Stimulated activated CD8-positive, alpha-beta memory T cell treated with anti-CD3 and anti-CD28 coated beads, Interleukin-4, amount 100 ng/mL, for 1 hour (primary cell): ENCODE measurements at places on chromosomes 6 and 20.

DNA sequence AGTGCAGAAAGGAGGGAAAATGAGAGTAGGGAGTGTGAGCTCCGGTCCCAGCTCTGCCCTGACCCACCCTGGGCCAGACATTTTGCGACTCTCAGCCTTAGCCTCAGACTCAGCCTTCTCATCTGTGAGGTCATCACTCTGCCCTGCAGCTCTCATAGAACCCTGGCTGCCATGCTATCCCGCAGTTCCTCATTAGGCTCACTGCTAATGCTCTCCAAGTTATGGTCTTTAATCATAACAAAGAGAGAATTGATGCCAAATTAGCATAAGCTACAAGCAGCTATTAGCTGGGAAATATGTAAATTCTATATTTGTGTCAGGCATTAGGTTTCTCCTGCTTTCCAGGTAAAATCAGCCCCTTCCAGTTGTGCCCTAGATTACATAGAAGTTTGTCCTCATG is 46.5 kb upstream of the MLN start:
- no peak for DNase-seq

DNA sequence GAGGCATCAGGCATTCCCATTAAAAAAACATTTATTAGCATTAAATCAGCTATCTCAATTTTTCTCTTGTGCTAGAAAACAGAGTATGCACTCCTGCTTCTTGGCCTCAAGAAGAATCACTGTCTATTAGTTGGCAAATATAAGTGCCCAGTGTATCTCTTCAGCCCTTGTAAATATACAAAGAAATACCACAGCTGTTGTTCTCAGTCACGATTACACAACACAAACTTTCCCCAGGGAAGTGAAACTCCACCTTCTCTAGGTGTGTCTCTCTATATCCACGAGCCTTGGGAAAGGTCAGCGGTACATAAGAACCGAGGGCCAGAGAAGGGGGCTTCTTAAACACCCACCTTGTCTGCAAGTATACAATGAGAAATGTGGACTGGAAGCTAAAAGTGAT is 194.7 kb downstream of the PKHD1 start:
- DNase-seq: no peak

DNA sequence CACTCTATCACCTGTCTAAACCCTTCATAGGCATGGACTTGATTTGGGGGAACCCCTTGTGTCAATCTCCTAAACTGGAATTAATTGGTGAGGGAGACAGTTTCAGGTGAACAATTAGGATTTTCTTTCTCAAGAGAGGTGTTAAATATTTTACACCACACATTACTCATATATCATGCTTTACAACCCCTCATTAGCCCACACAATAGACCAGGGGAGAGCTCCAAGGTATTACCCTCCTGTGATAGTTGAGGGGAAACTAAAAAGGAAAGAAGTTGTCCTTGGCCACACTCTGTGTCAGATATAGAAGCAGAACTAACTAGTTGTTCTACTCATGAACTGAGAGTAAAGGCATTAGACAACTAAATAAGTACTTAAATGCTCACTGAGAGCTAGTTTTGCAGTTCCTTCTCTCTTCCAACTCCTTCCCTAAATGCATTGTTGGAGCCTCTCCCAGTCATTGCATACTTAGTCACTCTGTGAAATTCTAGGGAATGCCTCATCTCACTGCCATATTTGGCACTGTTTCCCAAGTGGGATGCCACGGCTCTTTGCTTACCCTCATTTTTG is 183.7 kb upstream of the CEP162 start:
- no peak for DNase-seq

GRCh38 chr6:13474787-13475186 is 12.6 kb downstream of the GFOD1 start:
- DNase-seq: no peak

DNA sequence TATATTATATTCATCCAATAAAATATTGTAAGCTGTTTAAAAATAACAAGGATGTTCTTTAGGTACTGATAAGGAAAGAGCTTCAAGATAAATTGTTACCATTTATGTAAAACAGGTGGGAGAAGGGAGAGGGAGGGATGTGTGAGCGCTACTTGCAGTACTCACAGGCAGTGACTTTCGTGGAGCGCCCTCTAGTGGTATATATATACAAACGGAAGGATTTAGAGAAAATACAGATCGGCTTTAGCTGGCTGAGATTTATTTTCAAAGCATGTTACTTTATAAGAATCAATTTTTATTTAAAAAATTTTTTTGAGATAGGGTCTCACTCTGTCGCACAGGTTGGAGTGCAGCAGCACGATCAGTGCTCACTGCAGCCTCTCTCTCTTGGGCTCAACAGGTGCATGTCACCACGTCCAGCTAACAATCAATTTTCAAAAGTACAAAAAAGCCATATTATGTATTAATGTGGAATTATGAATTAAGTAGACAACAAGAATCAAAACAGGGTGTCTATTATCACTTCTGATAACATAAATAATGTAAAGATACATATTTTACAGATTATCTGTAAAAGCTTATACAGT is 3.3 kb upstream of the MOG start:
- DNase-seq: peak; percentile 17

DNA sequence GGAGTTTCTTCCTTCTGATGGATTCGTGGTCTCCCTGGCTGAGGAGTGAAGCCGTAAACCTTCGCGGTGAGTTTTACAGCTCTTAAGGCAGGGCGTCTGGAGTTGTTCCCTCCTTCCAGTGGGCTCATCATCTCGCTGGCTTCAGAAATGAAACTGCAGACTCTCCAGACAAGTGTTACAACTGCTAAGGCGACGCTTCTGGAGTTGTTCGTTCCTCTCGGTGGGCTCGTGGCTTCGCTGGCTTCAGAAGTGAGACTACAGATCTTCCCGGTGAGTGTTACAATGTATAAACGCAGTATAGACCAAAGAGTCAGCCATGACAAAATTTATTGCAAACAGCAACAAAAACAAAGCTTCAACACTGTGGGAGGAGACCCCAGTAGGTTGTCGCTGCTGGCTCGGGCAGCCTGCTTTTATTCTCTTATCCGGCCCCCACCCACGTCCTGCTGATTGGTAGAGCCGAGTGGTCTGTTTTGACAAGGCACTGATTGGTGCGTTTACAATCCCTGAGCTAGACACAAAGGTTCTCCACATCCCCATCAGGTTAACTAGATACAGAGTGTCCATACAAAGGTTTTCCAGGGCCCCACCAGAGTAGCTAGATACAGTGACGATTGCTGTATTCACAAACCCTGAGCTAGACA is 113.2 kb downstream of the GPX5 start:
- no peak for DNase-seq

DNA sequence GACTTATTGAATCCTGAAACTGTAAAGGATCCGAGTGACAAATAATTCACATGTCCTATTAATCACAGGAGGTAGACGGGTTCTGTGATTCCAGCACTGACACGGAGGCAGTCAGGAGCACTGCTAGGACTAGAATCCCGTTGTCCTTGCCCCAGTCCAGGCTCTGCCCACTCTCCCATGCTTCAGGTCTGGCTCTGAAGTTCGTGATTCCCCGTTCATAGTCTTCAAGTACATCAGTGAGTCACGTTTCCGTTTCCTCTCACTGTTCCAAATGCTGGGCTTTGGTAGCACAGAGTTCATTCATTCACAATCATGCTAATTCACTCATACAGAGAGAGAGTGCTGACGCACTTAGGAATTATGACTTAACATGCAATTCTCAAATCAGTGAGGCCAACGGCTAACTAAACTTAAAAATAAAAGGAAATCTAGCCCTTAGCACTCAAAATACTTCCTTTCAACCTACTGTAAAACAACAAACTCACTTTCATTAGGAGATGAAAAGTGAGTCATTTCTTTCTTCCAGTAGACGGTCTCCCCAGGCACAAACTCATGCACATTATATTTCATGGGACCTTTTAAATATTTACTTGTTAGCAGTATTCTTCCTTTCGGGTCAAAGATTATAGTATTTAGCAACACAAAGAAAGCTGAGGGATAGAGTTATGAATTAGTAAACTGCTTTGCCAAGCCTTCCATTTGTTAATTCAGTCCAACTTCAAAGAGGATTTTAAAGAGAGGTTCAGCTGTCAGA is 94.0 kb upstream of the NHSL1 start:
- no peak for DNase-seq

- DNase-seq: no peak
These were observed 9.4 kb downstream of the CTNNBL1 start for GRCh38 chr20:37703035-37703845.

DNA sequence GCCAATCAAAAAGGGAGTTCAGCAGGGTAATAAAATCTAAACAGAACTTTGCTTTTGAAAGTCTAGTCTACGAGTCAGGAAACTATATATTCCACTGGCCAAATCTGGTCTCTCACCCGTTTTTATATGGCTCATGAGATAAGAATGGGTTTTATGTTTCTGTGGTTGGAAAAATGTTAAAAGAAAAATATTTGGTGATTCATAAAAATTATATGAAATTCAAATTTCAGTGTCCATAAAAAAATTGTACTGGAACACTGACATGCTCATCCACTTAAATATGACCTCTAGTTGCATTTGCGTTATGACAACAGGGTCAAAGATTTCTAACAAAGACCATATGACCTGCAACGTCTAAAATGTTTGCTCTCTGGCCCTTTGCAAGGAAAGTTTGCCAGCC is 22.3 kb upstream of the LAMP5 start:
- DNase-seq: no peak

DNA sequence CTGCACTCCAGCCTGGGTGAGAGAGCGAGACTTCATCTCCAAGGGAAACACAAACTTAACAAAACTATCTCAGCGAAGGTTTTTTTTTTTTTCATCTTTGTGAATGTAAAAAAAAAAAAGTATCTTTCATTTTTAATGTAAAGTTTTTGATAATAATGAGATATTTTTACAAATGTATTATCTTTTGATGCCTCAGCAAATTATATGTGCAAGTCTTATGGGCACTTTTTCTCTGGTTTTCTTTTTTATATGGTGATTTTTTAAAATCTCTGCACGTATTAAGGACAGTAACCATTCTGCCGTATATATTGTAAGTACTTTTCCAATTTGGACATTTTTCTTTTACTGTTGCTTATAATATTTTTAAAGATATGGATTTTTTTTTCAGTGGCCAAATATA is 76.8 kb downstream of the MAFB start:
- no peak for DNase-seq

DNA sequence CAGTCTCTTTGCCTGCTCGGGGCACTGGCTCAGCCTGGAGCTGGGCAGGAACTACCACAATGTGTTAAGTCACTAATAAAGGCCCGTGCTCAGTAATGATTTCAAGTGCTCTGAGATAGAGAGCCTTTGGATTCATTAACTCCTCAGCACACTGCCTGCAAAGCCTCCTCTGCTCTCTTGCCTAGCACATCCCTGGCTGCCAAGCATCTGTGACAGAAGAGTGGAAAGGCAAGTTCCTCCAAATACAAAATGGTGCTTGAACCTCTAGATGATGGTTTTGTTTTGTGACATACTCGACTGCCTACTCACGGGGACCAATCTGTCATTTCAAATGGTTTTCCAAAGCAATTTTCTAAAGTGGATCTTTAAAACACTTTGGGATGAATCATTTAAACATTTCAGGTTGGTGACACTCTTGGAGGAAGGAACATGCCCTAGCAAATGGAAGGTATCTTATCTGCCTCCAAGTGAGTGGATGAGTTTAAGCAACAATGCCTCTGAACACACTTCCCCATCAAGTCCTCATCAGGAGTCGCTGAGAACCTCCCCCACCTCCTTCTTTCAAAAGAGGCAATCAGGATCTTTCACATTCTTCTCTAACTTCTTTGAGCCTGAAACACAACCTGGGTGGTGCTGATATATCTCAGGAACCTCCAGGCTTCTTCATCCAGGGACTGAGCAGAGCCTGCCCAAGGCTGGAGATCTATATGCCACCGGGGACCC is 35.8 kb downstream of the METTL24 start:
- DNase-seq: no peak

DNA sequence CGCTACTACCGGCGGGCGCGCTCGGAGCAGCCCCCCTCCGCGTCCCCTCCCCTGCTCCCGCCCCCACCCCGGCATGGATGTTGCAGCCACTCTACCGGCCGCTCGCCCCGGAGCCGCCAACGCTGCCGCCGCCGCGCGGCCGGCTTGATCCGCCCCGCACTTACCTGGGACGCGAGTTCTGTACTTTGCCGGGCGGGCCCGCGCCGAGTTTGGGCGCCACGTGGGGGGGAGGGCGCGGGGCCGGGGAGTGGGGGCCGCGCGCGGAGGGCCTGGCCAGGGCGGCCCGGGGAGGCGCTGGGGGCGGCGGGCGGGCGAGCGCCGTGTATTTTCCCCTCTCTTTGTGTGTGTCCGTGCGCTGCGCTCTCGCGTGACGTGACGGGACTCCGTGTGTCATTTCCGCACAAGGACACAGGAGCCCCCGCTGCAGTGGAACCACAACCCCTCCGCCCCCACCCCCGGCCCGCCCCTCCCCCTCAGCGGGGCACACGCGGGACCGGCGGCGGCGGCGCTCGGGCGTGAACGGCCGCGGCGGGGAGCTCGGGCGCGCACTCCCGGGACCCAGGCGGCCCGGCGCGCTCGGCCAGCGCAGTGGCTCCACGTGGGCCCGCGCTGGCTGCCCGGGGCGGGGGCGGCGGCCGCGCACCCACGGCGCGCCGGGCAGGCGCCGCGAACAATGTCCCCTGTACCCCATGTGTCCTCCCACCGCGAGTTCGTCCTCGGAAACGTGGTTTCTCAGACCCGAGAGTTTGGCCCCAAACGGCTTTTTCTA is at the start of gene BEND3:
TSS of gene BEND3 (minus strand) at position 590 of the 769 bp plus-strand sequence. CDS start 16,230 bp downstream, outside the sequence.
- DNase-seq: peak; percentile 9

DNA sequence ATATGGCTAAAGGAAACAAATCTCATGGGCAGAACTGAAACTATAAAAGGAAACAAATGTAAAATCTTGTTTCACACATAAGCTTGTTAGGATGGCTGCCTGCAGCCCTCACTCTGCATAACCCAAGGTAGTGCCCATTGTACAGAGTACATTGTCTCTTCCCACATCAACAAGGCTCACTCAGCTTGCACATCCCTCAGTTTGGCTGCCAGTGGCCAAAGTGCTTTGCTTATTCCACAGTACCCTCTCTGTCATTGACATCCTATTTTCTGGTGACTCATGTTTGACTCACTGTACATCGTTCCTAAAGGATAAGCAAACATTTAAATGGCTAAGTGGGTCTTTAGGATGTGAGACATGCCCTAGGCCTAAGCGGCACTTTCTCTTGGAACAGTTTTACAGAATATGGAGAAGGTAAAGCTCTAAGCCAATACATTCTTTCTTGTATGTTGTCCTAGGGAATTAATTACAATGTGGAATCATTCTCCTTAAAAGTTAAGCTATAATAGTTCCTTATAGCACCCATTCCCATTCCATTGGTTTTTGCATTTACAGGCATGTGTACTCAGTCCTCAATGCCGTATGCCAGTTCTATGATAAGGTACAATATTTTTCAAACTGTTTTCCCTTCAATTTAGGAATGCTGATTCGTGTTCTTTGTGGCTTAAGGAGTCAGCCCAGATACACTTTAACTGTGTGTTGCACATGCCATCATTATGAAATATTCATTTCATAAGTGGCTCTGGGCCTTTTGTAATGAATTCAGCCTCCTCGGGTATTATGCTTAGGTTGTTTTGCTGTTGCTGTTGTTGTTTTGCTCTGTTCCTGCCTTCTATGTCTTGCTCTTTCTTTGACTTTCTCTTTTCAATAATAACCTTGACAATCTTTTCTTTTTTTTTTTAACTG is 5.5 kb downstream of the ANKEF1 start:
- no peak for DNase-seq
